BJ (cell line): ENCODE measurements at places on chromosomes 12 and 14. TPM values are rescaled to one million over a fixed set of nuclear protein-coding genes. Genes with fewer than 3 reads are reported as not detected.

DNA sequence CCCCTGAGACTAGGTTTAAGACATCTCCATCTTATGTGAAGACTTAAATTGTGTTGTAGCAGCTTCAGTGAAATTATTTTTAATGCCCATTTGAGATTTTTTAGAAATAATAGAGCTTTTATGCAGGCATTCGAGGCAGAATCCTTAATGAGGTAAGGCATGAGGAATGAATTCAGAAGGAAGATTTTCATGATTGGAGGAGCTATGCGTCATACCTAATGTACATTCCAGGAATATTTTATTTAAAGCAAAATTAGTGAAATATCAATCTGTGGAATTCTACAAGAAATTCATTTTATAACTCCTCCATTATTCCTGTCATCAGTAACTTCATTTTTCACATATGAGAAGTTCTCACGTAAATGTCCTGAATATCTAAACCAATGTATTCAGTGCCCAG lies 36.0 kb upstream of the GARIN6 start:
- no peak for DNase-seq

Gene NINJ2
- polyA plus RNA-seq: 0.32 and 0.55 TPM in 2 replicates

Gene LAG3
- 0.28 and 0.50 TPM in 2 replicates for polyA plus RNA-seq

GRCh38 chr12:111685322-111685810 lies 390 bp downstream of the BRAP start:
- no peak for DNase-seq

GRCh38 chr12:119668324-119668841 lies 450 bp downstream of the PRKAB1 start:
- DNase-seq: no peak

DNA sequence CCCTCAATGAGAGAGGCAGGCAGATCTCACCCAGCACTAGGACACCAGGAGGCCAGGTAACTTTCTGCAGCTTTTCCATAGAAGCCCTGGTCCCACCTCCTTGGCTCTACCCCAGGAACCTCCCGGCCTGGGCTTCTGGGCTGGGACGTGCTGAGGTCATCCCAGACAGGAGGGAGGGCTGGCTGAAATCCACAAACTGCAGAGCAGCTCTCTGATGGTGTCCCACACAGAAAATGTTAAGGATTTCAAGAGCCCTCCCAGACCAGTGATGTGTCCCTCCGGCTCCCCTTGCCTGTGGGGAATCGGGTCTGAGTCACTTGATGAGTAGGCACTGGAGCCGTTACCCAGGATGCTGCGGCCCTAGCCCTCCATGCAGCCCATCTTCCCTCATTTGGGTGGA lies 124.1 kb downstream of the ESRRB start:
- no peak for DNase-seq

DNA sequence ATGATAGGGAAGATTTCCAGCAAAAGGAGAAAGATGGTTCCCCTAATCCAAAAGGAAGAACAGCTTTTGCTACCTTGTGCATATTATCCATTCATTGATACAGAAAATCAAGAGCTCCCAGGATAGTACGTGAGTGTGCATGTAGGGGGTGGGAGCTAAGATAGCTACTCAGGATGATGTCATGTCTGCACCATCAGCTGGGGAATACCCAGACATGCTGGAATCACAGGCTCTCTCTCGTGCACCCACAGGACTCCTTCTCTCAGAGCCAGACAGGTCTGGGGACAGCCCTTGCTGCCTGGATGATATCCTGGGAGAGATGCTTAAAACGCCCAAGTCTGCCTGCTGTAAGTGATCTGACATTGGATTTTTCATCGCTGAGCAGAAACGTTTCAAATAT lies 38.9 kb downstream of the FOXN3 start:
- no peak for DNase-seq

Gene RDH16
- 0.07 TPM in 2 replicates for polyA plus RNA-seq

- DNase-seq: no peak
Observed at GRCh38 chr12:11863478-11863906, 207.2 kb upstream of the BCL2L14 start.

Gene MYF5
- not detected in 2 replicates for polyA plus RNA-seq

GRCh38 chr14:99632410-99633035 lies 12.4 kb upstream of the HHIPL1 start:
- no peak for DNase-seq

Gene SSTR1
- polyA plus RNA-seq: 42.2 and 55.9 TPM in 2 replicates

GRCh38 chr12:109967383-109968031 lies 28.7 kb downstream of the GIT2 start:
- no peak for DNase-seq

DNA sequence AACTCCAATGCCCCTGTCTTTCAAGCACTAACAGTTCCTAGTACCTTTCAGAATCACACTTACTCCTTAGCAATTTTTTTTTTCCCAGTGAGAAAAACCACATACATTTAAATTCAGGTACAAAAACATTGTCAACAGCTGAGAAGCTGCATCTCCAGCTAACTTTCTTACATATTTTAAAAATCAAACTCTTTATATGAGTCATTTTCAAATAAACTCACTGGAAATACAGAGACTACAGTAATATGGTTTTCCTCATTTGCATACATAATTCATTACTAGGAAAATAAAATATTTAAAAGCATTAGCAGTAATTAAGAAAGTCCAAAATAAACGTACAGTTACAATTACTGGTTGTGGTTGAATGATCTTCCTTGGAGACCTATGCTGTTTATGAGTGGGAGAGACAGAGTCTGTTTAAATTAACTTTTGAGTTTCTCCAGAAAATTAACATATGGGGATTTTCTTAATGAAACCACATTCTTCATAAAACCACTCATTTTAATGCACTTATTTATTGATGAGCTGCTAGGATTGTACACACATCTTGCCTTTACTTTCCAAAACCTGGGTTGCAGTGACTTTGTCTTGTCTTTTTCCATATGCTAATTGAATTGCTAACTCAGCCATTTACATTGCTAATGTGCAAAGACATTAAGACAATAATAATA lies 9.8 kb downstream of the MUCL1 start:
- no peak for DNase-seq

DNA sequence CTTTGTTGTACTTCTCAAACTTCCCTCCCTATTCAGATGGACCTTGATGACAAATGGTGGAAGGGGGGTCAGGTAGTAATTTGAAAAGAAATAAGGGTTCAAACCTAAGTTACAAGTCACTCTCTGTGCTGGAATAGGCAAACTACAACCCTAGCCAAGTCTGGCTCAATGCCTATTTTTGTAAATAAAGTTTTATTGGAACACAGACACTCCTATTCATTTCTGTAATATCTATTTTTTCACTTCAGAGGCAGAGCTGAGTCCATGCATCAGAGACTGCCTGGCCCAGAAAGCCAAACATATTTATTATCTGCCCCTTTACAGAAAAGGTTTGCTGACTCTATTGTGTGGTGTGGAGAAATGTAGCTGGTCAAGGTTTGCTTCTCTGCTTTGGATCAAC lies 78.4 kb upstream of the RIN3 start:
- no peak for DNase-seq

- no peak for DNase-seq
Observed at GRCh38 chr12:68746572-68747180, 700 bp downstream of the SLC35E3 start.

Gene HOXC9
- polyA plus RNA-seq: 1.2 and 1.8 TPM in 2 replicates

- no peak for DNase-seq
Observed at GRCh38 chr14:89719366-89720075, 235.0 kb downstream of the EFCAB11 start.

Gene CLECL1
- not detected in 2 replicates for polyA plus RNA-seq

- DNase-seq: no peak
Observed at GRCh38 chr12:31325524-31325875, 450 bp downstream of the SINHCAF start.

Gene NCOR2
- 7.5 and 8.3 TPM in 2 replicates for polyA plus RNA-seq

DNA sequence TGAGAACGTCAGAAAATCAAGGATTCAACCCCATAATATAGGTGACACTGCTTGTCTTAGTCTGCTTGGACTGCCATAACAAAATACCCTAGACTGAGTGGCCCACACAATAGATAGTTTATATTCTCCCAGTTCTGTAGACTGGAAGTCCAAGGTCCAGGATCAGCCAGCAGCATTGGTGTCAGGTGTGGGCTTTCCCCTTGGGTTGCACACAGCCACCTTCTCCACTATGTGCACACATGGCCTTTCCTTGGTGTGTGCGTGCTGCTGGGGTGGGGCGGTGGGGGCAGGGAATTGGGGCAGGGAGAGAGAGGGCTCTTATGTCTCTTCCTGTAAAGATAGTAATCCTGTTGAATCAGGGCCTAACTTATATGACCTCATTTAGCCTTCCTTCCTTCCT lies 106.4 kb downstream of the SLC25A47 start:
- DNase-seq: no peak

- DNase-seq: peak; percentile 32
Observed at GRCh38 chr12:6047249-6048237, 76.9 kb downstream of the VWF start.

GRCh38 chr12:1878695-1879094 lies 39.8 kb downstream of the CACNA2D4 start:
- DNase-seq: no peak

GRCh38 chr12:59164226-59164625 lies 243.9 kb upstream of the LRIG3 start:
- no peak for DNase-seq

DNA sequence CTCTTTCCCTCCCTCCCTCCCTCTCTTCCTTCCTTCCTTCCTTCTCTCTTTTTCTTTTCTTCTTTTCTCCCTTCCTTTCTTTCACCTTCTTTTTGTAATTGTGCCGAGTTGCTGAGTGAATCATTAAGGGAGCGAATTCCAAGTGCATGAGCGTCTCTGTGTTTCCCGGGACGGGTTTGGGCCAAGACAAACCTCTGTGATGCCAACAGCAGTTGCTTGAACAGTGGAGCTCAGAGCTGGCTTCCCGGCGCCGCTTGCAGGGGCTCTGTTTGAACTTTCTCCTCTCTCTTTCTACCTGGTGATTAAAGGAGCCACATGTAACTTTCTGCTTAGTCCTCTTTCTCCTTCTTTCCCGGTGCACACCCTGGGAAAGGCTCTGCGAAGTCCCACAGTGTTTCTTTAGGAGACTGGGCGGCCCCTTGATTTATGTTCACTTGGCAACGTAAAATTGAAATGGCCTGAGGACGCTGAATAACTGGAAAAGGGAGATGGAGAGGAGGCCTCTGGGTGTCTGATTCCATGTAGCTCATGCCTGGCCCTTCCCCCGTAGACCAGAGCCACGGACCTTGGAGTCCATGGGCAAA lies 33.7 kb upstream of the MAP1LC3B2 start:
- DNase-seq: no peak

Gene MFAP5
- polyA plus RNA-seq: 172 and 174 TPM in 2 replicates

DNA sequence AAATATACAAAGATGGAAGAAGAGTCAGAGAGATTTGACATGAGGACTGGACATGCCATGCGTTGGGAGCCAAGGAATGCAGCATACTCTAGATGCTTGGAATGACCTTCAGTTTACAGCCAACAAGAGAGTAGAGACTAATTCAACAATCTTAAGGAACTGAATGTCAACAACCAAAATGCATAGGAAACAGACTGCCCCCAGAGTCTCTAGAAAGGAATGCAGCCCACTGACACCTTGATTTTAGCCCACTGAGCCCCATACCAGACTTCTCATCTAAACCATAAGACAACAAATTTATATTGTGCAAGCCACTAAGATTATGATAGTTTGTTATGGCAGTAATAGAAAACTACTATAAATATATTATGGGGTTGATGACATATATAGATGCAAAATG lies 611.2 kb downstream of the RPS29 start:
- no peak for DNase-seq

DNA sequence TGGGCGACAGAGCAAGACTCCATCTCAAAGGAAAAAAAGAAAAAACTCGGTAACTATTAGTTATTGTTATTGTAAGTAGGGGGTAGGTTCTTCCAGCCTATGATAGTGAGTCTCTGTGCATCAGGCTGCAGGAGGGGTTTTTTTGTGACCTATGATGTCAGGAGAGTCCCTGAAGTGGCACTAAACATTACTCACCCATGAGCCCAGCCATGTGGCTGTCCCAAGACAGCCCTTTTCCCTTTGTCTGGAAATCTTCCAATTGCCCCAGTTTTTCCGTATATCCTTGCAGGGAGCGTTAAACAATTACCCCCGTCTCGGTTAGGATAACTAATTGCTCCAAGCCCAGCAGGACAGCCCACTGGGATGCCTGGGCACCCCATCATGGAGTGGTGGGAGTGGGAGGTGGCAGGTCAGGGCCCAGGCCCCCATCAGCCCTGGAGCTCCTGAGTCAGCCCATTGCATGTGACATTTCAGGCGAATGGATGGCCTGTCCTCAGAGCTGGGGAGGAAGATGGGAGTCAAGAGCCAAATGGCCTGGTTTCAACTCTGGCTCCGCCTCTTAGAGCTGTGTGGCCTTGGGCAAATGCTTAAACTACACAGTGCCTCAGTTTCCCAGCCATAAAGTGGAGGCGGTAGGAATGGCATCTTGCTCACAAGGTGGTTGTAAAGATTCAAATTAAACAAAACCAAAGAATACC lies 16.4 kb downstream of the PHETA1 start:
- DNase-seq: no peak

DNA sequence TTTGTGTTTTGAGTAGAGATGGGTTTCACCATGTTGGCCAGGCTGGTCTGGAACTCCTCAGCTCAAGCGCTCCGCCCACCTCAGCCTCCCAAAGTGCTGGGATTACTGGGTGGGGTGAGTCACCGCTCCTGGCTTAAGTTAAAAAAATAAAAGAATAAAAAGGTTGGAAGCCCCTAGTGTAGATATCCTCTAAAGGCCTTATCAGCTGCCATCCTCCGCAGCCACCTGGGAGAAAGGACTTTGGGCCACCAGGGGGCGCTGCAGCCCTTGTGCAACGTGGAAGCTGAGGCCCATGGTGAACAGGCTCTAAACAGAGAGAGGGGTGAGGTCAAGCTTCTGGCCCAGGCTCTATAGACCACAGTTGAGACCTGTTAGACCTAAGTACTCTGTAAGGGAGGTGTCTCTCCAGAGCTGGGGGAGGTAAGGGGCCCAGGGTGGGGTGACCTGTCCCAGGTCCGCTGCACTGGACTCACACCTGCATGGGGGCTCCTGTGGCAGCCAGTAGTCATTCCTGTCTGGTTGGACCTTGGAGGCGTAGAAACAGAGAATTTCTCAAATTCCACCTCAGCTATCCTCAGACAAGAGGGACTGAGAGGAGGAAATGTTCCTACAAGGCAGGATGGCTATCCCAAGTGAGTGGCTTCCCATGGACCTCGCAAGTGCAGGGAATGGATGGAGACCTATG lies 14.0 kb upstream of the RACGAP1 start:
- DNase-seq: no peak

Gene KRT6A
- not detected in 2 replicates for polyA plus RNA-seq

- DNase-seq: no peak
Observed at GRCh38 chr14:91835197-91835919, 32.0 kb downstream of the TC2N start.

Gene SPTLC2
- polyA plus RNA-seq: 38.3 and 43.8 TPM in 2 replicates

Gene TAS2R9
- not detected in 2 replicates for polyA plus RNA-seq

DNA sequence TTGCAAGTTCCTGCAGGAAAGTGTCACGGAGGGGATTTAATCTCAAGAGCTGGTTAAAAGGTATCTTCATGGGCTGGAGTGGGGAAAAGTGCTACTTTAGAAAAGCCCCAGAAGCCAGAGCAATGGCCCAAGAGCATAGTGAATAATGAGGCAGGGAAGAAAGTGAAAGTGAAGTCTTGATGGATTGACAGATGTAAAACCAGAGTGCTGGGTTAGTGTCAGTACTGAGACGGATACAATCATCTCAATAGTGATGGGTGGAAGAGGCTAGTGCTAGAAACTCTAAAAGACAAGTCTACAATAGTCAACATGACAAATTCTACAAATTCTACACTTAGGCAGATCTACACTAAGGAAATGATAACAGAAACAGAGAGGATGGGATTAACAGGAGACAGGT lies 68.1 kb downstream of the CIT start:
- DNase-seq: no peak

GRCh38 chr12:121793440-121793837 lies at the start of gene RHOF:
Gene RHOF (minus strand): TSS chr12:121793688. CDS start chr12:121793633, 55 bp downstream.
- no peak for DNase-seq
